ENCODE measurements at places on chromosomes 12 and 14.

DNA sequence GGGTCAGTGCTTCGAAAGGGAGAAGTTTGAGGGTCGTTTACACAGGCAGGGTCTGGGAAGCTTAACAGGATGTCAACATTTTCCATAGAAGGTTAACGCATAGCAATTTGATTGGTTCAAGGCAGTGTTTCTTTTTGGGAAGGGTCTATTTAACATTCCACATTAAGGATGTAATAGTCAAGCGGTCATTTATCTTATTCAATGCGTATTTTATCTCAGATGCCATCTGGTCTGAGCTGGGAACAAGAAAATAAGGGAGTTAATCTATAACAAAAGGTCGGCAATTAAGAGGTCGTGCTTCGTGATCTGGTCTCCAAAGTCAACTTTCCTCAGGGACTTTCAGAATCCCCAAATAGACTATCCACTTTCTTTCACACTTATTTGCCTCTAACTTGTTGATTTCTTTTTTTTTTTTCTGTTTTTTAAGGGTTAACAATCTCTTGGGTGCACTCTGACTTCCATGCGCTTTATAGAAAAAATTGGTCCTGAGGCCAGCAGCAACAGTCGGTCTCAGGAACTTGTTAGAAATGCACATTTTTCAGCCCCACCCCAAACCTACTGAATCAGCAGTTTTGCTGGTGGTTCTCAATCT lies 550 bp upstream of the RESF1 start:
- DNase-seq, result no peak

GRCh38 chr12:6459004-6459337 lies 7.1 kb downstream of the TAPBPL start:
- no peak for DNase-seq

GRCh38 chr14:55614304-55614703 lies 34.3 kb downstream of the KTN1 start:
- no peak for DNase-seq

GRCh38 chr14:54649056-54649455 lies 82.1 kb downstream of the SAMD4A start:
- DNase-seq, result no peak

GRCh38 chr14:86944434-86944833 lies 1048.5 kb downstream of the GALC start:
- no peak for DNase-seq

DNA sequence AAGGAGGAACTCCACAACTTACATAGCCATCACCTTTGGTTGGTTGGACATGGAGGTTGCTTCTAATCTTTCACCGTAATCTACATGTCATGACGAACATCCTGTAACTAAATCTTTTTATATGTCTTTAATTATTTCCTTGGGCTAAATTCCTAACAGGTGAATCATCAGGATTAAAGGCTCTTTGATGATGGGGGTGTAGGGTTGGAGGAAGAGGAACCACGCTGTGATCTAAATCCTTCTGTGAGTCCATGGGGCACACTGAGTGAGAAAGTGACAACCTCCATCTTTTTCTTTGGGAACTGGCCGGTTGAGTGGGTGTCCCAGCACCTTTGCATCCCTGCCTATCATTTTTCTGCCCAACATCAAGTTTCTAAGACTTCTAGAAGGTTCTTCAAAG lies 31.1 kb upstream of the MAP1LC3B2 start:
- DNase-seq, result no peak

- no peak for DNase-seq
These were observed 47.2 kb upstream of the PLEKHG3 start for GRCh38 chr14:64656986-64657385.

- no peak for DNase-seq
These were observed 53.4 kb downstream of the PLBD1 start for GRCh38 chr12:14514154-14514842.

DNA sequence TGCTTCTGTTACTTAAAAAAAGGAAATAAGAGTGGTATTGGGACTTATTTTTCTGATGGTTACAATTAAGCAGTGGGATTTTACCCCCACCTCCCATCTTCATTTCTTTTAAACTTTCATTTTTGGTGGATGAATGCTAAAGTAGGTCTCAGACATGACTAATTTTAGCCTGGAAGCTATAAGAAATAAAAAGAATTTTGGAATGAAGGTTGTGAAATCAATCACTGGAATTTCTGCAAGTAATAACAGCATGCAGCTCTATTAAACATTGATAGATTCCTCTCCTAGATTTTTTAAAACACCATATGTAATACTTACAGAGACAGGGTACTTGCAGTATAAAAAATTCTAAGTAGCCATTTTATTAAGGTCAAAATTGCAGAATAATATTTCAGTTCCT lies 164.2 kb upstream of the CLEC14A start:
- DNase-seq, result no peak

DNA sequence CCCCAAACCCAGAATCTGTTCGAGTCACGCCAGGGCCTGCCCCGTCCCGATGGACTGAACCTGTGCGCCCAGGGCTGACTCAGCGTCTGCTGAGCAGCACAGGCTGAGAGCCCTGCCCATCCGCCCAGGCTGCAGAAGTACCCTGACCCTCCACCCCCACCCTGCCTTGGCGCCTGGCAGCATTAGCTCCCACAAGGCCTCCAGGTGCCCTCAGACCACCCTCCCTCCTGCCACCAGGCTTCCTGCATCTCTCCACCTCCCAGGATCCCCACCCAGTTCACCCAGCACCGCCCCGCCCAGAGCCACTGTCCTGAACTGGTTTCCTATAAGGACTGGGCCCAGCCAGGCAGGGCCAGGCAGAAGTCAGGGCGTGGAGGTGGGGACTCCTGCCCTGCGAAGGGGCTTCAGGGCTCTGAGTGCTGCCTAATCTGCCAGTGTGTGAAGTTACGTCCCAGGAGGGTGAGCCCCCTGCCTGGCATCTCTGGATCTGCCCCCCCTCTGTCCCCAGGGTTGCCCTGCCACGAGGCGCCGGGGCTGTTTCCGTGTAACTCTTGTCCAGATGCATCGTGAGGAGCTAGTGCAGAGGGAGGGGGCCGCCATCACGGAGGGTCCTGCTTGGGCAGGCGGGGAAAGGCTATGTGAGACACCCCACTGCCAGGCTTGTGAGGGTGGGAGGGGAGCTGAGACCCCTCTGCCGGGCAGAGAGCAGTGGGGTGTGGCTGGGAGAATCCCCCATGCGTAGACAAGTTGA lies 9.1 kb downstream of the ADSS1 start:
- no peak for DNase-seq

GRCh38 chr12:82174936-82175335 lies 183.3 kb downstream of the CCDC59 start:
- DNase-seq, result no peak

DNA sequence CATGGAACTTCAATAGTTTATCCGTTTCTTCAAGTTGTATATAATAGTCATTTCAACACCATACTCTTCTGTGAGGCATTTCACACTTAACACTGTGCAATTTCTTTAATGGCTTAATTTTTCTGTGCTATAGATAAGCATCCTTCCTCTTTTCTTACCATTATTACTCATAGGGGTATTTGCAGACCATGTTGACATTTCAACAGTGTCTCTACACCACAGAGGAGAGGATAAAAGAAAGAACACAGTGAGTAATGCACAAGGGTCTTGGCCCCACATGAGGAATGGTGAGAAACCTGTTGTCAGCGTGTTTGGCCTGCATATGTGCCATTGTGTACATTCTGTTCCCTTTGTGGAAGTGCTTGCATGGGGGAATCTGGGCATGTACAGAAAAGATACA lies 421.5 kb upstream of the MDGA2 start:
- DNase-seq, result no peak

- DNase-seq, result no peak
These were observed 22.0 kb downstream of the VSX2 start for GRCh38 chr14:74261288-74261687.

DNA sequence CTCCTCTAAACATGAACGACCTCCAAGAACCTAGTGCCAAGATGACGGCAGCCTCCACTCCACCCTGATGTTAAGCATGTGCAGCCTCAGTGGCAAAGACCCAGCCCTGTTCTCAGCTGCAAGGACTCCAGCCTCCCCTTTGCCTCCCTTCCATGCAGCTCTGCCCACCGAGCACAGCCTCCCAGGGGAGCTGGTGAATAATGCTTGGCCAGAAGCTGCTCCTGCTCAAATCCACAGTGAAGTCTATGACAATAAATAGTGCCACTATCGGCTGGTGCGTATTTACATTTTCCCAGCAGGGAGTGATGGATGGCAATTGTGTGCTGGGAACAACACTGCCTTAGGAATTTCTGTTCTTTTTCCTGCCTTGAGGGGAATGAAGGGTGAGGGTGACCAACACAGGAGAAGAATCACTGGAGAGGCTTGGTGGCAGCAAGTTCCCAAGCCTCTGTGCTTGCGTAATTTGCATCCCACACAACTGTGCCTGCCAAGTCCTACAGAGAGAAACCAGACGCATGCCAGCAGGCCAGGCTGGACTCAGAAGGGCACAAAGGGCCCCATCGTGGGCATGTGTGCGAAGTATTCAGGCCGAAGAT lies 29.9 kb upstream of the TC2N start:
- DNase-seq, result no peak

Measured in effector memory CD8-positive, alpha-beta T cell (primary cell).